Activated CD4-positive, alpha-beta T cell treated with anti-CD3 and anti-CD28 coated beads for 36 hours (primary cell): ENCODE measurements at places on chromosomes 7 and 10.

DNA sequence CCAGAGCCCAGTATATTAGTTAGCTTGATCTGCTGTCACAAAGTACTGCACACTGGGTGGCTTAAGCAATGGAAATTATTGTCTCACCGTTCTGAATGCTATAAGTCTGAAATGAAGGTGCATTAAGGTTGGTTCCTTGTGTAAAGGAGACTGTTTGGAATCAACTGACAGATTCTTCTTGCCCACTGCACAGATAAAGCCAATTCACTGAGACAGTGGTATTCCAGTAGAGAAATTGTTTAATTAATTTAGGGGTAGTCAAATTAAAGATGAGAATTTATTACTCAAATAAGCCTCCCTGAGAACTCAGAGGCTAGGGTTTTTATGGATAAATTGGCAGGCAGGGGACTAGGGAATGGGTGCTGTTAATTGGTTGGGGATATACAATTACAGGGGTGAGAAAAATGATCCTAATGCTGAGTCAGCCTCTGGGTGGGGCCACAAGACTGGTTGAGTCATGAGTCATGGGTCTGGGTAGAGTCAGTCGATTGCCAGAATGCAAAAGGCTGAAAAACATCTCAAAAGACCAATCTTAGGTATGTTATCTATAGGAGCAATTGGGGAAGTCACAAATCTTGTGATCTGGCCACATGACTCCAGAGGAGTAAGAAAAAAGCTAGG lies 23.5 kb upstream of the SAMD9L start:
- no peak overlapping the region for H3K4me3 ChIP-seq
- no peaks in the 10 kb centered on the region for H3K36me3 ChIP-seq
- H3K27me3 ChIP-seq, result peaks cover 18% of the 10 kb centered on the region
- DNase-seq, result no peak
- H3K27ac ChIP-seq, result no peak overlapping the region

DNA sequence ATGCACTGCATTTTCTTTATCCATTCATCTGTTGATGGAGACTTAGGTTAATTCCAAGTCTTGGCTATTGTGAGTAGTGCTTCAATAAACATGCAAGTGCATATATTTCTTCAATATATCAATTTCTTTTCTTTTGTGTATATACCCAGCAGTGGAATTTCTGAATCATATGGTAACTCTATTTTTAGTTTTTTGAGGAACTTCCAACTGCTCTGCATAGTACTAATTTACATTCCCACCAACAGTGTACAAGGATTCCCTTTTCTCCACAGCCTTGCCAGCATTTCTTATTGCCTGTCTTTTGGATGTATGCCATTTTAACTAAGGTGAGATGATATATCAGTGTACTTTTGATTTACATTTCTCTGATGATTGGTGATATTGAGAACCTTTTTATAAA lies 145.2 kb downstream of the LYZL1 start:
- no peak overlapping the region for H3K4me3 ChIP-seq
- H3K27me3 ChIP-seq, result no peaks in the 10 kb centered on the region
- no peak for DNase-seq
- no peaks in the 10 kb centered on the region for H3K4me1 ChIP-seq

DNA sequence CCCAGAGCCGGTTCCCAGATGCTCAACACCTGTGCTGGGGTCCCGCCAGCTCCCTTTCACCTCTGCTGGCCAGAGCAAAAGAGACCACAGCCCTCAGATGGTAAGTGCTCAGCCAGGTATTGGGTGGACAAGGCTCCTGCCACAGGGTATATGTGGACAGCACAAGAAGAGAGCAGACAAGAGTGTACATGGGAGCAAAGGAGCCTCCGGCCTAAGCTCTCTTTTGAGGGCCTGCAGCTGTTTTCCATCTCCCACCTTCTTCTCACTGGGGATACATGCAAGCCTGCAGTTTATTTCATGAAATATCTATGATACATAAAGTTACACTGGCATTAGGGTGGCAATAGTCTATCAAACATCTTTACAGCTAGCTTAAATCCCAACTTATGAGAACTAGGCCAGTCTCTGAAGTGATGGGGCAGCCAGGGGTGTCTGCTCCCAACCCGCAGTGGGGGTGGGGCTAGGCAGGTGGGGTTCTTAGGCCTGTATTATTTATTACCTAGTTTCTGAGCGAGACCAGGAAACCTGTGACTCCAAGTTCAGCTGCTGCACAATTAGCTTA lies 50.4 kb upstream of the DDC start:
- no peaks in the 10 kb centered on the region for H3K36me3 ChIP-seq
- no peak overlapping the region for H3K27ac ChIP-seq
- no peak for DNase-seq
- H3K27me3 ChIP-seq, result peaks cover 3% of the 10 kb centered on the region

DNA sequence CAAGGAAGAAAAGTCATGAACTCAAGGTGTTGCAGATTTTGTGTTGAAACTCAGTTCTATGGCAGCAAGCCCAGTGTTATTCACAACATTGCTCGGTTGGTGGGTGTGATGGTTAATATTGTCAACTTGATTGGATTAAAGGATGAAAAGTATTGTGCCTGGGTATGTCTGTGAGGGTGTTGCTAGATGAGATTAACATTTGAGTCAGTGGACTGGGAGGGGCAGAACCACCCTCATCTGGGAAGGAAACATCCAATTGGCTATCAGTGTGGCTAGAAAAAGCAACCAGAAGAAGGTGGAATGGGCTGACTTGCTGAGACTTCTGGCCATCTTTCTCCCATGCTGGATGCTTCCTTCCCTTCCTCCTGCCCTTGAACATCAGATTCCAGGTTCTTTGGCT lies 353.2 kb downstream of the ADRA2A start:
- H3K27me3 ChIP-seq, result no peaks in the 10 kb centered on the region
- no peak overlapping the region for H3K4me3 ChIP-seq
- no peak overlapping the region for H3K27ac ChIP-seq
- peak; percentile 7 for DNase-seq
- H3K4me1 ChIP-seq, result no peaks in the 10 kb centered on the region
- H3K36me3 ChIP-seq, result no peaks in the 10 kb centered on the region

DNA sequence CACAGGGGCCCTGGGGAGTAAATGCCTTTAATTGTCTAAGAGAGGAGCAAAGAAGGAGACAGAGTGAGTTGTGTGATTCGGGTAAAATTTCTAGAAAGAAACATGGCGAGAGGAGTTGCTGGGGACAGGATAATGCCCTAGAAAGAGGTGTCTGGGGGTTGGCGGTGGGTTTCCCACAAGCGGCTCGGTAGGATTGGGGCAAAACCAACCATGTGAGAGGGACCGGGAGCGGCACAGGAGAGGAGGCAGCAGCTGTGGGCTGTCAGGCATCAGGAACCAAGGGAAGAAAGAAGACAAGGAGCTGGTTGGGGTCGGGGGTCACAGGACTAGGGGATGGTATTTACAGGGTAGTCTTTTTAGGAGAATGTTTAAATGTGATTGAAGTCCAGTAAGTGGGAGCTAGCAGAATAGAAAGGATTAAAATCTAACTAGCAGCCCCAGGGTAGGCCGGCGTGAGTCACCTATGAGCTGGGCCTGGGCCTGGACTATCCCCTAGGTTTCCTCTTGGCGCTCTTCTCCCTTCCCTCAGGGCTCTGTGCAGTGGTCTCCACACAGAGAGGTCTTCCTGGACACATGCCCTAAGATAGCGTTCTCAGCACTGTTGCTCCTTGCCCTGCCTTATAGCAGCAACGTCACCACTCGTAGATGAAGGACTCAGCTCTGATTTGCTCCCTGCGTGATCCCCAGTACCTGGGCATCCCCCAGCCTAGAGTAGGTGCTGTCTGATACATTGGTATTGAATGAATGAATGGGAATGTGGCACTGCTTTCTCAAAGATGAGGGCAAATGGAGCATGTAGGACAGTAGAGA lies 32.6 kb downstream of the IKZF1 start:
- H3K27ac ChIP-seq, result no peak overlapping the region
- peak; percentile 61 for DNase-seq
- peaks cover 42% of the 10 kb centered on the region for H3K36me3 ChIP-seq
- peaks cover 12% of the 10 kb centered on the region for H3K4me1 ChIP-seq
- H3K27me3 ChIP-seq, result no peaks in the 10 kb centered on the region

DNA sequence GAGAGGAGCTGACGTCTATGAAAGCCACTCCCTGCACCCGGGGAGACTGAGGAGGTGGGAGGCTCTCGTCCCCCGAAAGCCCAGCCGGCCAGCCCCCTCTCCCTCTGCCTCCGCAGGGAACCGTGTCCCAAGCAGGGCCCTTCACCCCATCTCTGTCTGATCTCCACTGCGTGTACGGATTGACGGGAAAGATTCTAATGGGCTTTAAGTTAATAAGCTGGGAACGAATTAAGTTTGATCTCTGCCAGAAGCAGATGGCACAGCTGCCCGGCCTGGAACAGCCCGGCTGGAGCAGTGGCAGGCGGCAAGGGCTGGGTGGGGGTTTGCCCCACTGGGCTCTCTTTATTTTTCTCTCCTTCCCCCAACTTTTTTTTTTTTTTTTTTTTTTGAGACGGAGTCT lies 6.1 kb upstream of the SLC29A4 start:
- DNase-seq, result no peak
- H3K4me1 ChIP-seq, result no peaks in the 10 kb centered on the region
- no peak overlapping the region for H3K4me3 ChIP-seq
- H3K36me3 ChIP-seq, result no peaks in the 10 kb centered on the region
- no peak overlapping the region for H3K27ac ChIP-seq
- H3K27me3 ChIP-seq, result peaks cover 3% of the 10 kb centered on the region

- peak overlapping the region; percentile 79 for H3K27ac ChIP-seq
- no peak for DNase-seq
- H3K27me3 ChIP-seq, result no peaks in the 10 kb centered on the region
- H3K4me1 ChIP-seq, result peaks cover 69% of the 10 kb centered on the region
- no peak overlapping the region for H3K4me3 ChIP-seq
Measured at GRCh38 chr10:46018453-46019176, 11.8 kb downstream of the NCOA4 start.

GRCh38 chr10:130190055-130190736 lies 54.0 kb downstream of the GLRX3 start:
- no peak overlapping the region for H3K4me3 ChIP-seq
- peaks cover 3% of the 10 kb centered on the region for H3K36me3 ChIP-seq
- H3K4me1 ChIP-seq, result peaks cover 1% of the 10 kb centered on the region
- DNase-seq, result peak; percentile 93
- H3K27me3 ChIP-seq, result peaks cover 6% of the 10 kb centered on the region
- H3K27ac ChIP-seq, result no peak overlapping the region

DNA sequence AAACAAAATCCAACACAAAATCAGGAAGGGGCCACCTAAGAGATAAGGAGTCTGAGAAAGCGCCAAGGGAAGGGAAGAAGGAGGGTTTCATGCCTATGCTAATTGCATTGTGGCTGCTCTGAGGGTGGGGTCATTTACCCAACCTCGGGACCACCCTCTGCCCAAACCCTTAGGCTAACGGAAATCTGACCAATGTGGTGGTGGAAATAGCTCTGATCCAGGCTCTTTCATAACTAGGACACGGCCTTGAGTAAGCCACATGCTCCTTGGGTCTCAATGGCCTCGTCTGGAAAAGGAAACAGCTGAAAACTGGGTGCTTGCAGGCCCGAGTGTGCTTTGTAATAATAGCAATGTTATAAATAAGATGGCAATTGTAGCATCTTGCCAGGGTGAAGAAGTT lies 14.9 kb upstream of the SRGN start:
- peaks cover 7% of the 10 kb centered on the region for H3K4me1 ChIP-seq
- no peaks in the 10 kb centered on the region for H3K36me3 ChIP-seq
- no peaks in the 10 kb centered on the region for H3K27me3 ChIP-seq
- H3K4me3 ChIP-seq, result no peak overlapping the region
- no peak for DNase-seq

DNA sequence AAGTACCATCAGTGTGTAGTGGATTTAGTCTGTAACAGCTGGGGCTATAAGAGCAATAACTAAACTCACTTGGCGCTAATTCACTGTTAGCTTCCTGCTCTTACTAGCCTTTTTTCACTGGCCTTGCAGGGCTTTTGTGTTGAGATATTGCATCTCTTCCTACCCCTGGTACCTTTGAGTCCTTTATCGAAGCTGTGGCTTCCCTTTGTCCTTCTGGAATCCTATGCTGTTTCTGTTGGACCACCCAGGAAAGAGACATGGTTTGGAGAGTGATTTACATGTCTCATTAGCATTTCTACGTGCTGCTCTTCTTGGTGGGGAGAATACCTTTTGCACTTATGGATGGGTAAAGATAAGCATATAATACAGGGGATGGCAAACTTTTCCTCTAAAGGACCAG lies 103.8 kb downstream of the MLLT10 start:
- H3K36me3 ChIP-seq, result peaks cover 19% of the 10 kb centered on the region
- H3K4me1 ChIP-seq, result peaks cover 5% of the 10 kb centered on the region
- no peak overlapping the region for H3K4me3 ChIP-seq
- DNase-seq, result no peak

DNA sequence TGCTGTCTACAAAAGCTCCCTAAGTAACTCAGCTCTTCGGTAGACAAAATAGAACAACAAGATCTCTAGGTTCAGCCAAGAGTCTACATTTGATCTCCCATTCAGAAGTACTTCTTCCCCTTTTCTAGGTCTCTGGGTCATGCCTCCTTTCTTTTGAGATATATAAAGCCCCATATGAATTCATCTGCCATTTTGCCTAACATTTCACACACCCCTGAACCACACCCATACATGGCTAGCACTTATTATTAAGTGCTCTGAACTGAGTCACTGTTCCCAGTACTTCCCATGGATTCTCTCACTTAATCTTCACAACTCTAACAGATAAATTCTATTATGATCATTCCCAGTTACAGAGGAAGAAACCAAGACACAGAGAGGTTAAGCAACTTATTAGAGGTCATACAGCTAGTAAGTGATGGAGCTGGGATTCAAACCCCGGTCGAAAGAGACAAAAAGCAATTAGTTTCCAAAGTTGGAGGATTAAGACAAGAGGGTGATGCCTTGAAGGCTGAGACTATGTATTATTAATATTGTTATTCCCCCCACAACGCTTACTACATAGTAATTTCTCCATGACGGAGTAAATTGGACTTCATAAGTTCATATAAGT lies 17.3 kb downstream of the MYOF start:
- H3K4me1 ChIP-seq, result peaks cover 25% of the 10 kb centered on the region
- peaks cover 14% of the 10 kb centered on the region for H3K36me3 ChIP-seq
- no peaks in the 10 kb centered on the region for H3K27me3 ChIP-seq
- DNase-seq, result no peak
- no peak overlapping the region for H3K27ac ChIP-seq
- H3K4me3 ChIP-seq, result no peak overlapping the region

DNA sequence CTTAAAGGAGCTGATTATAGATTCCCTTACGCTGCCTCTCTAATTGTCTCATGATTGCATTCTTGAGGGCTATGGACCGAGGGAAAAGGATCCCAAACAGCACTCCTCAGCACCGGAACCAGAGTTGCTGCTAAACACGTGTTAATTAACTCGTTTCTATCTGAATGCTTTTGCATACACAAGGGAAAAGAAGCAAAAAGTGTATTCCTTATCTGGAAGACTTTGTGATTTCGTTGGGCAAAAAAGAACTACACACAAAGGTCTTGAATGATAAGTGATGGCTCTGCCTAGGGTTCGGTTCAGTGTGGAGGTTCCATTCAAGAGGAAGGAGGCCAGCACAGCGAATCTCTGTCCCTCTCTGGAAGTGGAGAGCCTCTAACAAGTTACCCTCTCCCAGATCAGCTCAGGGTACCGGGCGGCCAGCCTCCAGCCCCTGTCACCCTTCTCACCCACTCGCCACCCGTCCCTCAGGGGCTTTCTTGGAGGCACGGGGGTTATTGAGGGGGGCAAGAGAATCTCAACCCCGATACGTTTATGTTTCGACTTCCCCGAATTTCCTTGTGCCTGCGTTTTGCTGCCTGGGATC lies 515 bp upstream of the SLC4A2 start:
- peaks cover 28% of the 10 kb centered on the region for H3K4me1 ChIP-seq
- peak overlapping the region; percentile 94 for H3K27ac ChIP-seq
- H3K36me3 ChIP-seq, result peaks cover 5% of the 10 kb centered on the region
